ENCODE measurements at places on chromosomes 11 and 22.

DNA sequence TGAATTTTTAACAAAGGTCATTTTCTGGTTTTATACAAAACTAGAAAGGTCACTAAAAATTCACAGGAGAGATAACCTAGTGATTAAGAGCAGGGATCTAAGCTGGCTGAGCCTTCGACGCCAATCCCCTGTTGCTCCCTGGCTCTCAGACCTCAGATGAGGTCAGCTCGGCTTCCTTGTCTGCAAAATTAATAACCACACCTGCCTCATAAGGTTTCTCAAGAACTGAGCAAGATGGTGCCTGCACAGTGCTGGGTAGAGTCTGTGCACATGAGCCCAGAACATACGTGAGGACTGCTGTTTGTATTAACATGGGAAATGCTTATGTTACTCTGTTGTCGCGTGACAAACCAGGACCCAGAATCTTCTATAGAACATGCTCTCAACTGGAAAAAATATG is 24.4 kb upstream of the CD5 start:
- no peak for DNase-seq

GRCh38 chr11:35241083-35241482 is 102.1 kb downstream of the CD44 start:
- no peak for DNase-seq

DNA sequence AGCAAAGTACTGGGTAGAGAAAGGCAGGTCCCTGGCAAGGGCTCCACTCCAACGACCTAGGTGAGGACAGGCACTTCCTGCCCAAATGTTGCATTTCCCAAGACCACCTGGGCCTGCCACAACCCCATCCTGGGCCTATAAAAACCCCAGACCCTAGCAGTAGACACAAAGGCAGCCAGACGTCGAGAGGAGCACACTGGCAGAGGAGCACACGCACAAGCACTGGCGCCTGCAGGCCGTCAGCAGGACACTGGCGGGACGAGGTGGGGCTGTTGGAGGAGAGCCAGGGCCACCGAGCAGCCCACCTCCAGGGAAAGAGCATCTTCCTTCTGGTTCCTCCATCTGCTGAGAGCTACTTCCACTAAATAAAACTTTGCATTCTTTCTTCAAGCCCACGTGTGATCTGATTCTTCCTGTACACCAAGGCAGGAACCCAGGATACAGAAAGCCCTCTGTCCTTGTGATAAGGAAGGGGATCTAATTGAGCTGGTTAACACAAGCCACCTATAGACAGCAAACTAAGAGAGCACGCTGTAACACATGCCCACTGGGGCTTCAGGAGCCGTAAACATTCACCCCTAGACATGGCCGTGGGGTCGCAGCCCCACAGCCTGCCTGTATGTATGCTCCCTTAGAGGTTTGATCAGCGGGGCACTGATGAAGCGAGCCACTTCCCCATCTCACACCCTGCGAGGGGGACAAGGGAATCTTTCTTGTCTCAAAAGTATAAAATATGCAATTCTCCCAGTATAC is 89.7 kb upstream of the MTMR2 start:
- peak; percentile 48 for DNase-seq

DNA sequence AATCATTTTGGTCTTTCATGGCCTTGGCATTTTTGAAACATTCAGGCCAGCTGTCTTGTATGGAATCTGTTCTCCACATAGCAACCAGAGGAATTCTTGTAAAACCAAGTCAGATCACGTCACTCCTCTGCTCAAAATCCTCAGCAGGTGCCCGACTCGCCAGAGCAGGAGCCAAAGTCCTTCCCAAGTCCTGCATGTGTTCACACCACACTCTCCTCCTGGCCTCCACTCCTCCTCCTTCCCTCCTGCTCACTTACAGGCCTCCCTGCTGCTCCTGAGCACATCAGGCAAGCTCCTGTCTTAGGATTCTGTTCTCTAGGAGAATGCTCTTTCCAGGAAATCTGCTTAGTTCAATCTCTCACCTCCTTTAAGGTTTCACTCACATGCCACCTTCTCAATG is 6.9 kb upstream of the PSMC3 start:
- no peak for DNase-seq

GRCh38 chr11:2251138-2251537 is 19.2 kb downstream of the ASCL2 start:
- DNase-seq: no peak

Measured in activated T-cell treated with anti-CD3 and anti-CD28 coated beads, Interleukin-2, amount 50 U/mL, for 1 hour (primary cell).